ENCODE measurements at places on chromosomes 1 and 21.
A peak's percentile ranks its signal among the peaks of the same experiment; 100 is the strongest.

DNA sequence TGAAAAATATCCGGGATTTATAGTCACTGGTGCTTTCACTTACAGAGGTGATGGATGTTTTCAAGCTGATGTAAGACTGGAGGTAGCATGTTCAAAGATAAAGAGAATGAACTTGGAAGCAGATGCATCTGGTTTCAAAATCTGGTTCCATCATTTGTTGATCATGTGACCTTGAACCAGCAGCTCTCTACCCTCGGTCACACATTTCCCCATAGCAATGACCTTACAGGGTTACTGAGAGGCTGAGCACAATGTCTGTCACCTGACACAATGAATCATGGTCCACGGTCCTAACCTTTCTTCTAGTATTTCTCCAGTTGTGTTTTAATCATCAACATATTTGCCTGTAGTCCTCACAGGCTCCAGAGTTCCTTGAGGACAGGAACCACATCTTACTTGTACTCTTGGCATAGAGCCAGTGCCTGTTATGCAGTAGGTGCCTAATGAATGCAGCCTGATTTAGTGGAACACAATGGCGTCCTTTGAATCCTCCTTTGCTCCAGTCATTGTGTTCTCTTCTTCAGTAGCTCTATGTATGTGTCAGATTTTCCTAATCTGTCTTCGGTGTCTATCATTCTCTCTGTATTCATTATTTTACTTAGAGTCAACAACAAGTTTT is 667.3 kb downstream of the PTPRU start:
- DNase-seq, result no peak

GRCh38 chr1:180854456-180854855 is 58.2 kb upstream of the KIAA1614 start:
- DNase-seq, result no peak

DNA sequence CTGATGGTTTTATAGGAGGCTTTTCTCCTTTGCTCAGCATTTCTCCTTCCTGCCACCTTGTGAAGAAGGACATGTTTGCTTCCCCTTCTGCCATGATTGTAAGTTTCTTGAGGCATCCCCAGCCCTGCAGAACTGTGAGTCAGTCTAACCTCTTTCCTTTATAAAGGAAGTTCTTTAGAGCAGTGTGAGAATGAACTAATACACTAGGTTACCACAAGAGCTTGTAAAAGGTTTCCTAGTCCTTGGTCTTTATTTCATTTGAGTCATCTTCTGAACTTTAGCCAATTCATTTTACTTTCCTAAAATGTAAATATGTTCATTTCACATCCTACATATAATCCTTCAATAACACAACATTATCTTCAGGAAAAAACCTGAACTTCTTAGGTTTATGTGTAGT is 365.3 kb downstream of the HHIPL2 start:
- no peak for DNase-seq

DNA sequence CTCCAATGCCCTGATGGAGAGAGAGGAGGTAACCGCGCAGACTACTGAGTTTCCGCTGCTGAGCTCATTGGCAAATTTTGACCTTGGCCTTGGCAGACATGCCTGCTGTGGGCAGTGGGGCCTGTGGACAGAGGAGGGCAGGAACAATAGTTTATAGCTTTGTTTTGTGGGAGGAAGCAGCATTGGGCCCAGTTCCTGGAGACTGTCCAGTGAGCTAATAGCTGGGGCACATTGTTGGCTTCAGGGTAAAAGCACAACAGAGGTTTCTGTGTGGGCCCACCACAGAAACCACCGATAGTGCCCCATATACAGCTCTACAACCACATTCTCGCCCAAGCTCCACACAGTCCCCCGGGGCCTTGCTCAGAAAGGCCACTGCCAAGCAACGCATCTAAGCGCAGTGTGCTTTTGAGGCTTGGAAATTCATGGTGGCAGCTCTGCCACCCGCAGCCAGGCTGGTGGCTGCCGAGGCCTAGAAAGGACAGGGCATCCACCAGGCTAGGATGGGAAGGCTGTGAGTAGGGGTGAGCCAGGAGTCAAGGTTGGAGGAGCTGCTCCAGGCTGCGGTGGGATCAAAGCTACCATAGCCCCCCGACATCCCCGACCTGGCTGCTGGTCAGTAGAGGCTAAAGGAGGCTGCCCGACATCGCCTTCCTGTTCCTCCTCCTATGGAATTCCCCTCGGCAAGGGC is 43.2 kb downstream of the NEK2 start:
- DNase-seq, result no peak

- no peak for DNase-seq
Measured at GRCh38 chr1:160179336-160179735, 11.0 kb upstream of the CASQ1 start.

GRCh38 chr21:15687208-15687607 is 42.6 kb upstream of the USP25 start:
- DNase-seq, result no peak

- no peak for DNase-seq
Measured at GRCh38 chr1:48932366-48932765, 155.7 kb upstream of the BEND5 start.

DNA sequence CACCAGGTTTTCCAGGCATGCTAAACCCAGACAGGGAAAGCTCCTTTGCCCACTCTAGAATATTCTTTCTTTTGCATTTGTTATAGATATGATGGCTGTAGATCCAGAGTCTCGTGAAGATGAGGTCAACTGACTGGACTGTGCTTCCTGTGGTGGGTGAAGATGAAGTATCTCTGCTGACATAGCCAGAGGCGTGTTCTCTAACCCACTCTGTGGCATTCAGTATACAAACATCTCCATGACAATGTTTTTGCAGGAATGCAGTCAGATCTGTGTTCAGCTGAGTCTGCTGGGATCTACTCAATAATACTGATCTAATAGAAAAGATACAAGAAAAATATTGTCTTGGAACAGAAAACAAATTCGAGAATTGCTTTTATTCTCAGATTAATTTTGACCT is 11.3 kb downstream of the RWDD2B start:
- no peak for DNase-seq

GRCh38 chr1:78096017-78096416 is 50.3 kb downstream of the GIPC2 start:
- no peak for DNase-seq

GRCh38 chr21:35063428-35064172 is 14.5 kb upstream of the RUNX1 start:
- no peak for DNase-seq

DNA sequence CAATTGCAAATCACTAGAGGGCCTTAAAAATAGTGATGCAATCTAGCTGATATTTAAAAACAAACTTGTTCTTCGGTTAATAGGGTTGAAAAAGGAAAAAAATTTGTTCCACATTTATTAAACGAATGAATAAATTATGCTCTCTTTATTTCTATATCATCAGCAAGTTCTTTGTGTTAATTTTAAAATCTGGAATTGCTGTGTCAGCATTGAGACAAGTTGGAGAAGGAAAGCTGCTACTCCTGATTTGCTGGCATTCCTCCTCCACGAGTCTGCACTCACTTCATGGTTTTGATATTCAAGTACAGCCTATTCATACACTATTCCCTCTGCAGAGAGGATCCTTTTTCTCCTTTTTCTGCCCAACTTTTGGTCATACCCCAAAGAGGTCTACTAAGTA is 117.6 kb downstream of the MRPL39 start:
- no peak for DNase-seq

GRCh38 chr1:212162635-212163034 is 122.6 kb upstream of the PPP2R5A start:
- DNase-seq, result no peak

- no peak for DNase-seq
Measured at GRCh38 chr1:162709132-162709860, 77.0 kb downstream of the DDR2 start.

GRCh38 chr1:35708441-35708921 is 10.2 kb downstream of the C1orf216 start:
- peak; percentile 37 for DNase-seq

GRCh38 chr1:64846573-64847430 is 101.9 kb downstream of the RAVER2 start:
- DNase-seq, result no peak

DNA sequence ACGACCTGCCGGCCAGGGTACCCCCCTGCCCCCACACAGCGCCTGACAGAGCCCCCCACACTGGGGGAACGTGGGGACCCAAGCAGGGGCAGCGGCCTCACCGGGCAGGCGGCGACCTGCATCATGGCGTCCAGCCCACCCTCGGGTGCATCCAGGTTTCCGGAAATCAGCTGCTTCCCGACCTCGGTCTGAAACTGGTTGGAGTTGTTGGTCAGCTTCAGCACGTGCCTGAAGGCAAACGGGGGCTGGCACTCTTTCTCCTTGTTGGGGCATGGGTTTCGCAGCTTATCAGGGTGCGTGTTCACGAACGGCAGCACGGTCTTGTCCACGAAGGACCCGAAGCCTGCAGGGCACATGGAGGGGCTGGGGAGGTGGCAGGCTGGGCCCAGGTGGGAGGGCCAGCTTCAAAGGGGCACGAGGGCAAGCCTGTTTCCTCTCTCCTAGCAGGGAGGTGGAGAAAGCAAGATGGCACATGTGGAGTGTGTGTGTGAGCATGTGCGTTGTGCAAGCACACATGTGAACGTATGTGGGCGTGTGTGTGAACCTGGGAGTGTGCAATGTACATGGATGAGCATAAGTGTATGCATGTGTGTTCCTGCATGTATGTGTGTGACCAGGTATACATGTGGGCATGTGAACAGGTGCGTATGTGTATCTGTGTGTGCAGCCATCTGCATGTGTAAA is 19.2 kb downstream of the ITGB2 start:
- no peak for DNase-seq

DNA sequence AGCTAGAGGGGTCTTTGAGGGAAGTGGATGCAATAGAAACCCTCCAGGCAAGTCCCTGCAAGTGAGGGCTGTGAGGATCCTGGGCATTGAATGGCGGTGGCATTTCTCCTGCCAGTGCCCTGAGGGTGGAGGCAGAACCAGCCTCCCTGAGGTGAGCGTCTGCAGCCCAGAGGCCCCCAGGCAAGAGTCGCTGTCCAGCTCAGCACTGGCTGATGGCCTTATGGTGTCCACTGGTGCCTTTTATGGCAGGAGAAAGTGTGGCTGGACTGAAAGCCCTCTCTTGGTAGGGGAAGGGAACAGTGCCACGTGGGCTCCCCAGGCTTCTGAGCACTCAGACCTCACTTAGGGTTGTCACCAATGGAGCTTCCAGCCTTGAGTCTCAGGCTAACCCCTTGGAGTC is 77.3 kb downstream of the SH3BGR start:
- no peak for DNase-seq

DNA sequence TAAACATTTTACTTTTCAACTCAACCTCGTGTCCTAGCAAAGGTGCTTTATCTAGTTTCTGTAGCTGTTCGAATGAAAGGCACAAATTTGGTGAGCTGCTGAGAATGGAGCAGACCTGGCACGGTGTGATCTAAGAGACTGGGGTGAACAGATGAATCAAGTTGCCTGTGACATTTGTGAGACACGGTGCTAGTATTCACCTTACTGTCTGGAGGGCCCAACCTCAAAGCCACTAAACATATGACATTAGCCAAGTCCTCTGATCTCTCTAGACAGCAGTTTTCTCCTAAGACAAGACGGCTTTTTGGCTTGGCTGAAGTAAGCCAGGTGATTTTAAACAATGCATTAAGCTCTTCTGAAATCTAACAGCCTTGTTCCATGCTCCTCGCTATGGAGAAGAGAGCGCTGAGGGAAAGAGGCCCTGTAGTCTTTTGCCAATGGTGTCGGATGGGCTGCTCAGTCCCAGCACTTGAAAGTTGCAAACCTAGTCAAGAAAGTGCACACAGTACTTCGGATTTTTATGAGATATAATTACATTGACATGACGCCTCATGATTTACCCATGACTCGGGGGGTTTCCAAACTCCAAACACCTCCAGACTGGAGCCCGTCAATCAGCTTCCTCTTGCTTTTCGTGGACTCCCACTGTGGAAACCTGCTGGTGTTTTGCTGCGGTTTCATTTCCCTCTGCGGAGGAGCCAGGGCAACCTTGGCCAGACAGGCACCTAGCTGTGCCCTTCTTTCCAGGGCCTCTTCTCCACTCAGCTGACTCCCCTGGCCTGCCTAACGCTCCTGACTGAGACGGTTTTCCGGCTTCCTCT is 794 bp upstream of the TOR3A start:
- no peak for DNase-seq

DNA sequence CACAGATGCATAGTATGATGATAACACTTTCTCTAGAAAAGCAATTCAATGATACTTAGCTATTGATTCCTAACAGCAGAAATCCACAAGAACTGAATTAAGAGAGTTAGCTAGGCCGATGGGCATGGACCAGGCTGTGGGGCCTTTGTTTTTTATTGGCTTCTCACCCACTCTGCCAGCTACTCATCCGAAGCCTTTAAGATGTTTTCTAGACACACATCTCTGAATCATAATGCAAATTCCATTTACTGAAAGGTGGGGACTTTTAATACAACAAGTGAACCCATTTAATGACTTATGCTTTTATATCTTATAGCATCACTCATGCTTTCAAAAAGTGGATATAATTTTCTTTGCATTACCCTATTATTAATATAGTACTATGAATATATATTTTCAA is 170.2 kb downstream of the RUNX1 start:
- DNase-seq, result no peak

DNA sequence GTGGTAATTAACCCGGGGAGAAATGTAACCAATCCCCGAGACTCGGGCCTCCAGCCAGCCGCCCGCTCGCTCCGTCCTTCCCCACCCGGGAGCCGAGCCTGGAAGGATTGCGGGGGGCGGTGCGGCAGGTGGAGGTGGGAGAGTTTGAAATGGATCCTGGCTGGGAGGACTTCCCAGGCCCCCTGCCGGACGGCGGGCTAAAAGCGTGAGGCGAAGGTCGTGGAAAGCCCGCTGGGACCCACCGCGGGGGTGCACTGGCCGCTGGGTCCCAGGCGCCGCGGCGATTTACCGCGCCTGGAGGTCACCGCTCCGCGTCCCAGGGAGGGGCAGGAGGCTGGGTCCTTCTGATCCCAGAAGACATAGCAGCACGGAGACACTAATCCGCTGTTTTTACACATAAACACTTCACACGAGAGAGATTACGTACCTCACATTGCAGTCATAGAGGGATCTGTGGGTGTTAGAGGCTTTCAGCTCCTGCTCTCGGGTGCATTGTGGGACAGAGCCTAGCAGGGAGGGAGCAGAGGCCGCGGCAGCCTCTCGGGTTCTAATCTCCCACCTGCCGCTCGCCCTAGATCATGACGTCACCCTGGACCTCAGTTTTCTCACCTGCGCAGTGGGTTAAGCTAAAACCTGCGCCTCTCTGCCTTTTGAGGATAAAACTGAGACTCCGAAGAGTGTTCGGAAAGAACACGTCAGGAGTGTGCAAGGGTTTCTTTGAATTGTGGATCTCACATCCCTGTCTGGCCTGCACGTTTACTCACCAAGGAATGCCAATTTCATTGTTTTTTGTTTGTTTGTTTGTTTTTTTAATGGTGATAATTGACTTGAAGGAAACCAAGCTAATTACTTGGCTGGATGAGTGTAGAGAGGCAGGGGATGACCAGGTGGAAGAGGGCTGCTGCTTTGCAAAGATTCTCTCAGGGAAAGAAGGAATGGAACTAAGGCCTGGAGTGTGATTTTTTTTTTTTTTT is 17.1 kb upstream of the TMEM9 start:
- peak; percentile 60 for DNase-seq

GRCh38 chr21:44024257-44024656 is 12.1 kb downstream of the TRAPPC10 start:
- DNase-seq, result no peak

GRCh38 chr21:34801519-34802132 is 132.8 kb downstream of the CLIC6 start:
- peak; percentile 43 for DNase-seq
